ENCODE measurements at places on chromosomes 5 and 9.

DNA sequence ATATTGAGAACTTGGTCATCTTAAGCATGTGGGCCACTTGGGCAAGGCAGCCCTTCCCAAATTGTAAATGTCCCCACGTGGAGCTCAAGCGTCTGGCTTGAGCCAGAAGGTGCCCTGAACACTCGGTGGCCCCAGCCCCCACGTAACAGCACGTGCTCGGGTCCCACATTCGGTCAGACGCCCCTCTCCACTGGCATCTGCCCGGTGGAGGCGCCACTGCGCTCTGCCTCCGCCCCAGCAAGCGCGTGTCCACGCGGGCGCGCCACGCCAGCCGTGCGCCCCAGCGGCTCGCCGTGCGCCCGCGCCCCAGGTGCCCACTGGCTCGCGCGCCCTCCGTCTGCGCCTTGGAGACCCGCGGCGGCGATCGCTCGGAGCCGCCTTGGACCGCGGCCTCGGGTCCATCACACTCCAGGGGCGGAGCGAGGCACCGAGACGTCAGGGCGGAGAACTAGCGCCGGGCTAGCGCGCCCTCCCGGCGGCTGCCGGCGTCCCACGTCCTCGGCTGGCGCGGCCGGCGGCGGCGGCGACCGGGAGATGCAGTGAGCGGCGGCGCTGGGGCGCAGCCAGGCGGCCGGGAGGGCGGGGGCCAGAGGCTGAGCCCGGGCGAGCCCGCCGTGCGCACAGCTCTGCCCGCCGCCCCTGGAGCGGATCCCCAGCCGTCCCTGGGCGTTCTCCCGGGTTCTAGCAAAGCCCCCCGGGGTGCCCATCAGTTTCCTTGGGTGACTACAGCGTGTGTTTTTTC lies at the start of gene PALM2AKAP2:
Gene PALM2AKAP2, plus strand, starts transcription at position 488 of the 742 bp plus-strand sequence. CDS start 291 bp downstream, outside the sequence.
- DNase-seq = no peak

- no peak for DNase-seq
Measured at GRCh38 chr9:136239135-136239982, 6.3 kb downstream of the QSOX2 start.

DNA sequence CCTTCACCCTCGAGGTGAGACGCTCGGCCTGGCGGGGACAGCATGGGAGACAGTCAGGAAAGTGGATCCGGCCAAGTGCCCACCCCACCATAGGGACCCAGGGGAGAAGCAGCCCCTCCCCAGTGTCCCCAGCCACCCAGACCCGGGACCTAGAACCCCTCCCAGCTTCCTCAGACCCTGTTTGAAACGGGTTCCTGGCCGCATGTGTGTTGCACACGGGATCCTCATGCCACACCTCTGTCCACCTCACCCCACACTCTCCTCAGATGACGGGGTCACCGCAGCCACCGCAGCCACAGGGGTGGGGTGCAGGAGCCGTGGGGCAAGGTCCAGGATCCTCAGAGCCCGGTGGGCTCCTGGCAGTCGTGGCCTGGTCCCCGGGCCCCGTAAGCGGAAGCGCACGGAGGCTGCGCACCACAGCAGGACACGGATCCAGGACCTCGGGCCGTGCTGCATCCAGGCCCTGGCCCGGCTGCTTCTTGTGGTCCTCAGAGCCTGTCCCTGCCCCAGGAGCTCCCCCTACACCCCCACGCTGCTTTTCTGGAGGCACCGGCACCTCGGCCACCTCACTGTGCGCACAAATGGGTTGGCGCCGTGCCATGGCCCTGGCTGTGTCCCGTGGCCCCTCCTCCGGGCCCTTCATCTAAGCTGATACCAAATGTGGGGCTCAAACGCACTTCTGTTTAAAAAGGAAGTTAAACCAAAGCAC lies 15.3 kb downstream of the TERT start:
- DNase-seq = no peak

DNA sequence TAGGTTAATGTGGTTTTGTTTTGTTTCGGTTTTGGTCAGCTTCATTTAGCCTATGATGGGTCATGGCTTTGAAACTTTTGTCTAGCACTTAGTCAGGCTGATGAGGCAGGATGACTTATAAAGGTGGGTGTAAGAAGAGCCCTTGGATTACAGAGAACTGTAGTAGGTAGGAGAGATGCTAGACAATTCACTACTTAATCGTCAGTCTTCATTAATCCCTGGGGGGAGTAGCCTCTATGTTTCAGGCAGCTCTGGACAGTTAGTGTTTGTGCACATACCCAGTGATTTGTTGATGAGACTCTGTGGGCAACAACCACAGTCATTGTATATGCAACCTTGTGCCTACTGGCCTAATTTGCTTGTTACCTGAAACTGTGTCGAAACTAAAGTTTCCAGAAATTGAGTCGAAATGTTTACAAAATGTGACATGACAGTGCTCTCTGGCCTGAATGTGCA lies 113.3 kb downstream of the MTREX start:
- DNase-seq = no peak

- no peak for DNase-seq
Measured at GRCh38 chr5:149314571-149315111, 30.7 kb upstream of the GRPEL2 start.

DNA sequence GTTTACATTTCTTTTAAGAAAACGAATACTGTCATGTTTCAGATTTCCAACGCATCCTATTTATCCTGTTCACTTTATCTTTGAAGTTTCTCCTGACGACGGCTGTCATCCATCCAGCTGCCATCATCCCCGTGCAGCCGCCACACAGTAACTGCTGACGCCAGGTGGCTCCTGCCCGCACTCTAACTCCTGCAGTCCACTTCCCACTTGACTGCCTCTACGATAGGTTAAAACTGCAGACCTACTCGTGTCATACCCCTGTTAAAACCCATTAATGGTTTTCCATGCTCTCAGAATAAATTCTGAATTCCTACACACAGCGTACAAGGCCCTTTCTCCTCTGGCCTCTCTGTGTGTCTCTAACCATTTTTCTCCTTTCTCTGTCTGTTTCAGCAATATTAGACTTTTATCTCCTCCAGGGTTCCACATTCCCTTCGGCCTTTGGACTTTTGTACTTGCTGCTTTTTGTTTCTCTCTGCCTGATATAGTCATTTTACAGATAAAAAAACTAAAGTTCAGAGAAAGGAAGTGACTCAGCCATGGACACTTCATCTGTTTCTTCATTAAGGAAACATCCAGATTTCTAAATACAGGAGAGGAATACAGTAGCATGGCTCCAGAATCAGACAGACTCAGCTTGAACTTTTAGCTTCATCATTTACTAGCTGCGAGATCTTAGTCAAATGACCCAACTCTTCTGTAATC lies 84.9 kb downstream of the ADAMTS12 start:
- DNase-seq = no peak

GRCh38 chr5:1633605-1634336 lies 110.0 kb upstream of the LPCAT1 start:
- peak; percentile 50 for DNase-seq

- no peak for DNase-seq
Measured at GRCh38 chr9:128636024-128636390, 20.6 kb downstream of the DYNC2I2 start.

- DNase-seq = no peak
Measured at GRCh38 chr5:96780626-96781025, 27.1 kb downstream of the ERAP1 start.

GRCh38 chr5:36613771-36614656 lies 7.6 kb downstream of the SLC1A3 start:
- no peak for DNase-seq

- no peak for DNase-seq
Measured at GRCh38 chr5:109996246-109996645, 306.5 kb downstream of the MAN2A1 start.

DNA sequence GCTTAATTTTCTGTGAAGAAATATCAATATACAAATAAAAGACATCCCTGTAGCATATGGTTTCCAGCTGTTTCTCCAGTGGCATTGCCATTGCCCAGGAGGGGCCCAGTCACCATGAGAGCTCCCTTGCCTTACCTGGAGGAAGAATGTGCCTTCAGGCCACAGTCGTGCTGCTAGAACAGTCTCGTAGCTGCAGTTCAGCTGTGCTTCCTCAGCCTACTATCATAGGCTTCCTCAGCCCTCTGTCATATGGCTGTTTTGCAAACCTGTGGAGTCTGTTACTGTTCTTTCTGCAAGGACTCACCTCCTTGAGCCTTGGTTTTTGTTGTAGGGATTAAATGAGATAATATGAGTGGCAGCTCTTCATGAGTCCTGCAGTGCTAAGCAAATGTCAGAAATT lies 67.6 kb downstream of the RCL1 start:
- DNase-seq = no peak

GRCh38 chr5:59919484-59919883 lies 26.0 kb upstream of the PDE4D start:
- DNase-seq = peak; percentile 19

DNA sequence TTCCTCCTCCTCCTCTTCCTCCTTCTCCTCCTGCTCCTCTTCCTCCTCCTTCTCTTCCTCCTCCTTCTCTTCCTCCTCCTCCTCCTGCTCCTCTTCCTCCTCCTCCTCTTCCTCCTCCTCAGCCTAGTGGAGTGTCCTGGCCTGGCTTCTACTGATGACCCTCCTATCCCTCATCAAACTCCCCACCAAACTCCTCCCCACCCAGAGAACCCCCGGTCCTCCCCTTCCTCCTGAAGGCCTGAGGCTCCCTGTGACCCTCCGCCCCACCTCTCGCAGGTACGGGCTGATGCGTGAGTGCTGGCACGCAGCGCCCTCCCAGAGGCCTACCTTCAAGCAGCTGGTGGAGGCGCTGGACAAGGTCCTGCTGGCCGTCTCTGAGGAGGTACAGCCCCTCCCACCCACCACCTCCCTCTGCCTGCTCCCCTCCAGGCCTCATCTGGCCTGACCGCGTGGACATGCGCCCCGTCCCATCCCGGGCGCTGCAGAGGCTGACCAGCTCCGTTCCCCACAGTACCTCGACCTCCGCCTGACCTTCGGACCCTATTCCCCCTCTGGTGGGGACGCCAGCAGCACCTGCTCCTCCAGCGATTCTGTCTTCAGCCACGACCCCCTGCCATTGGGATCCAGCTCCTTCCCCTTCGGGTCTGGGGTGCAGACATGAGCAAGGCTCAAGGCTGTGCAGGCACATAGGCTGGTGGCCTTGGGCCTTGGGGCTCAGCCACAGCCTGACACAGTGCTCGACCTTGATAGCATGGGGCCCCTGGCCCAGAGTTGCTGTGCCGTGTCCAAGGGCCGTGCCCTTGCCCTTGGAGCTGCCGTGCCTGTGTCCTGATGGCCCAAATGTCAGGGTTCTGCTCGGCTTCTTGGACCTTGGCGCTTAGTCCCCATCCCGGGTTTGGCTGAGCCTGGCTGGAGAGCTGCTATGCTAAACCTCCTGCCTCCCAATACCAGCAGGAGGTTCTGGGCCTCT lies 10.6 kb downstream of the FGFR4 start:
- no peak for DNase-seq

GRCh38 chr9:96721303-96721702 lies 56.6 kb downstream of the ZNF510 start:
- no peak for DNase-seq

DNA sequence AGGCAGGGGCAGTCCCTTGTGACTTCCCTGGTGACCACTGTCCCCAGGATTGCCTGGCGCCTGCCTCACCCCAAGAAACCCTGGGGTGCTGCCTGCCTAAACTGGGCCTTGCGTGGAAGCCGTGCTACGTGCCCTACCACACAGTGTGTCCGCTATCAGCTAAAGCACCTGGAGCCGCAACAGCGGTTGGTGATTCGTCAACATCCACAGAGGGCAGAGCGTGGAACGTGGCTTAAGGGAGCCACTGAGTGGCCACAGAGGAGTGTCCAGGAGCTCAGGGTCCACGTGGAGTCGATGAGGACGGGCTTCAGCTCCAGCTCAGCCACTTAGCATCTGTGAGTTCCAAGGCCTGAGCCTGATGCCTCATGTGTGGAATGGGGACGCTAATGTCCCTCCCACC lies 25.3 kb downstream of the LAMC3 start:
- DNase-seq = no peak

DNA sequence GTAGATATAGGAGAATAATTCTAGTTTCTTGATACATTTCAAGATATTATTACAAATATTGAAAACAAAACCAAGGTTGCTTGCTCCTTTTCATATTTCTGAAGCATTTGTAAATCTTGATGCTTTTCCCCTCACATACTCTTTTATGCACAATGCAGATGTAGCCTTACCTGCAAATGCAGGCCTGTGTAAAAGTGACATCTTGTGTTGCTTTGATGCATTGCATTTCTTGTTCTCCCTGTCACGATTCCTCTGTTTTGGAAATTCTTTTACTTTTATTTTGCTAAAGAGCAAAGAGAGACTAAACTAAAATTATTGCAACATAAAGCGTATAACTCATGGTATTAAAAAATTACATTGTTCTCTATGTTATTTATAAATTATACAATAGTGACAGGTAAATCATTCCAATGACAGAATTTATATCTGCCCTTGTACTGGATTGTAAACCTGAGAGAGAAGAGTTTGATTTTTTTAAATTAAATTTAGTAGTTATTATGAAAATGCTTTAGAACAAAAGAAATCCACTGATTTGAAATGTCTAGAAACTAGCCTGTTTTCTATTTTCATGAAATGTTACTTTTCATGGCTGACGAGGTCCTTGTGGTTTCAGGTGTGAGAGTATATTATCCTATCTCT lies 970.0 kb downstream of the MAT2B start:
- no peak for DNase-seq

DNA sequence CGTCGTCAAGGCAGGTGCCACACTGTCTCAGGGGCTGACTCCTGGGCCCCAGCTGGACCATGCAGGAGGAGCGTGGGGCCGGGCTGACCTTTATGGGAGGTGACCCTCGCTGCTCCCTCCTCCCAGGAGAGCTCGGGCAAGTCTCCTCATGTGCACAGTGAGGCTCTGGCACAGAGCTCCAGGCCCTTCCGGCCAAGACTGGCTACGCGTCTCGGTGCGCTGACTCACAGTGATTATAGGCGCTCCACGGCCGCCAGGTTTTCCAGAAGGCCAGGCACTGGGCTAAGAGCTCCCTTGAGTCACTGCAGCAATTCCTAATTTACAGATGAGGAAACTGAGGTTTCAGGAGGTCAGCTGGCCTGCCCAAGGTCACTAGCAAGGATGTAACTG lies 47.4 kb downstream of the VAV2 start:
- DNase-seq = no peak

DNA sequence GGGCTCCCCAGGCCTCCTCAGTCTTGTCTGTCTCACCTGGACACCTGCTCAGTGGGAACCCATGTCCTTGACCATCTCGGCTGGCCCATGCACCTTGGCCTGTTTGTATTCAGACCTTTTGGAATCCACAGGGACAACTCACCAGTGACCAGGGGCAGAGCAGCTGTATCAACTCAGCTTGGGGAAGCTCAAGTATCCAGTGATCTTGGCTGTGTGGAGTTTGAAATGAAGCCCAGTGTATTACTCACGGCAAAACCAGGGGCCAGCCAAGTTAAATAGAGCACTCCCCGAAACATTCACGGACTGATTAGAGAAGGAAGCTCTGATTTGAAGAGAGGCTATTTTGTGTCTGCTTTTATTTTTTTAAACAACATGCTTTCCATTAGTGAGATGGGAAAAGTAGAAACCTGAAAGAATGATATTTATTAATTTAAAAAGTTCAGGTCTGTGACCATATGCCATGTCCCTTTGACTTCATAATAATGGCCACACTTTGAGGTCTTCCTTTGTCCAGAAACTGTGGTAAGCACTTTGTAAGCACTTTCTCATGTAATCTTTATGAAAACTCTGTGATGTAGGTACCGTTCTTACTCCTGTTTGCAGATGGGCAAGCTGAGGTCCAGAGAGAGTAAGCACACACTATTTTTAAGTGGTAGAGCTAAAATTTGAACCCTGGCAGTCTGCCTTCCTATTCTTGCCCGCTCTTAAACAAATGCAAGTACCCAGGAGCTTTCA lies 656.5 kb downstream of the BNC2 start:
- DNase-seq = no peak
